ENCODE measurements at places on chromosomes 7 and 10. TPM values are rescaled to one million over a fixed set of nuclear protein-coding genes. Genes with fewer than 3 reads are reported as not detected.

Gene KIF11
- total RNA-seq: 0.96 TPM

Gene NUTM2A
- total RNA-seq: 2.6 TPM

Gene KCND2
- total RNA-seq: 0.18 TPM

DNA sequence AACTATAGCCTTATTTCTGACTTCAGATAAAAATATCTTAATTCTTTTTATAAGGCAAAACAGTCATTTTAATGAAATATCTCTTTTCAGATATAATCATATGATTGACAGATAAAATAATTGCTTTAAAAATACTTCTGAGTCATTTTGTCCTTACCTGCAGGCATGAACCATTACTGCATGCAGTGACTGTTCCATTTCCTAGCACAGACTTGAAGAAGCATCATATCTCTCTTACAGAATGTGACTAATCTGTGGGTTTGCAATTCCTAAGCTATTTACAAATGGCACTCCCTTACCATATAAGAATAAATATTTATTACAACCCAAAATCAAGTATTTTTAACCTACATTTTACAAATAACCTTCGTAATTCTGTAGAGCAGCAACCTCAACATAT is 120.7 kb downstream of the SRPK2 start:
- DNase-seq: no peak

GRCh38 chr7:137658190-137658900 is 188.4 kb downstream of the DGKI start:
- peak; percentile 20 for DNase-seq

GRCh38 chr7:24255139-24255538 is 28.9 kb upstream of the NPY start:
- no peak for DNase-seq

- no peak for DNase-seq
Observed at GRCh38 chr10:72893136-72893798, at the start of gene OIT3. OIT3 (plus strand) TSS chr10:72893739; CDS start chr10:72893799, 60 bp downstream.

DNA sequence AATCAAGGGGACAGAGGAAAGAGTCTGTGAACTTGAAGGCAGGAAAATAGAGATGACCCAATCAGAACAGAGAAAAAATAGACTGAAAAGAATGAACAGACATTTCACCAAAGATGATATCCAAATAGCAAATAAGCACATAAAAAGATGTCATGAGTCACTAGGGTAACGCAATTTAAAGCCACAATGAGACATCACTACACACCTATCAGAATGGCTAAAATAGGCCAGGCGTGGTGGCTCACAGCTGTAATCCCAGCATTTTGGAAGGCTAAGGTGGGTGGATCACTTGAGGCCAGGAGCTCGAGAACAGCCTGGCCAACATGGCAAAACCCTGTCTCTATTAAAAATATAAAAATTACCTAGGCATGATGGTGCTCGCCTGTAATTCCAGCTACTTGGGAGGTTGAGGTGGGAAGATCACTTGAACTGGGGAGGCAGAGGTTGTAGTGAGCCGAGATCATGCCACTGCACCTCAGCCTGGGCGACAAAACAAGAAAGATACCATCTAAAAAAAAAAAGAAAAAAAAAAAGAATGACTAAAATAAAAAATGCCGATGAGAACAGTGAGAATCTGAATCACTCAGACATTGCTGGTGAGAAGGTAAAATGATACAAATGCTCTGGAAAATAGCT is 100.9 kb downstream of the LHPP start:
- DNase-seq: no peak
